ENCODE measurements at places on chromosomes 5 and 9.

DNA sequence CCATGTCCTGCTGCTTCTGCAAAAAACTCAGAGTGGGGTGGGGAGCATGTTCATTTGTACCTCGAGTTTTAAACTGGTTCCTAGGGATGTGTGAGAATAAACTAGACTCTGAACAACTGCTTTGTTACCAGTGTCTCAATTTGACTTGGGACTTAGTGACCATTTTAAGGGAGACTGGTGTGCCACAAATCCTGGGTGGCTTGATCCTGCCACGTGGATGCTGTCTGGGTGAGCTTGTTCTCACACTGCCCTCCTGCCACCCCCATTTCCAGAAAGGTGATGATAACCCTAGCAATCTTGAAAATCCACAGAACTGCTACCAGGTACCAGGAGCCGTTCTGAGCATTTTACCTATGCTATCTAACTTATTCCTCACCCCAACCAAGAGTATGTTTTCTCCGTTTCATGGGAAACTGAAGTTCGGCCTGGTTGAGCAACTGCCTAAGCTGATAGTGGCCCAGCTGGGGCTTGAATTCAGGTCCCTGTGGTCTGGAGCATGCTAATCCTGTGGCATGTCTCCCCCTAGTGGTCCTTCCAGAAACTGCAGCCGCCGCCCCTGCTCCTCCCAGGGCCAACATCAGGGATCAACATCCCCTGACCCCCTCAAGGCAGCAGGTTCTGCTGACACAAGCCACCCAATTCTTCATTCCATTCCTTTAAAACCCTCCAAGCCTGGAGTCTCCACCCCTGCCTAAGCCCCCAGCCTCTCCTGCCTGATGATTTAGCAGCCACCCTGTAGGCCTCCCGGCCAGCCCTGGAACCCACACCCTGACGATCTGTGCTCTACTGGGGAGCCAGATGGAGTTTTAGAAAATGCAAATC is 2.8 kb downstream of the IL3 start:
- DNase-seq, result peak; percentile 82

DNA sequence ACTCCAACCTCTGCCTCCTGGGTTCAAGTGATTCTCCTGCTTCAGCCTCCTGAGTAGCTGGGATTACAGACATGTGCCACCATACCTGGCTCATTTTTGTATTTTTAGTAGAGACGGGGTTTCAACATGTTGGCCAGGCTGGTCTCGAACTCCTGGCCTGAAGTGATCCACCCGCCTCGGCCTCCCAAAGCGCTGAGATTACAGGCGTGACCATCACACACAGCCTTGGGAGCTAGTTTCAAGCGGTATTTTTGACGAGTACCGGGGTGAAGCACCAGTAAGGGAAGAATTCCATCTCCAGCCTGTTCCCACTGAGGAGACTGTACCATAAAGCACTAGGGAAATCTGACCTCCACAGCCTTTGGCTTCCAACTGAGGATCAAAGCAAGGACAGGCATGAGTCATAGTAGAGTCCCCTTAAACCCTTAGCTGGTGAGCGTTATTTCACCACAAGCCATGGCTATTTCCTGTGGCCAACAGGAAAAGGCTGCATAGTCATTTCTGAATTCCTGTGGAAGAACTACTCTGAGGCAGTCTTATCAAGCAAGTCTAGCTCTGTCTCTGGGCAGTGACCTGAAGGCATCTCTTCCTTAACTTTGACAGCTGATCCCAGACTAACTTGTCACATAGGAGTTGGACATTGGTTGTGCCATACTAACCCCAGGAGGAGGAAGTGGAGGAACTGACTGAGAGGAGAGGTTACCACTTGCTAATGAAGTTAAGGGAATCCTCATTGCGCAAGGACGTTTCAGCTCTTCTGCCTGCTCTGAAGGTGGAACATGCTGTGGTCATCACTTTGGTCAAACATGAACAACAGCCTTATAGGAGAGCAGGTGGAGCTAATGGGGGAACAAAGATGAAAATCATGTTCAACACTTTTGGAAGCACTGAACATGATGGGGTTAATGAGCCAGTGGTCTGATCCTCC is 85.8 kb upstream of the DMRT1 start:
- peak; percentile 88 for DNase-seq

GRCh38 chr5:5770825-5771224 is 348.3 kb downstream of the ICE1 start:
- DNase-seq, result no peak

- DNase-seq, result peak; percentile 46
Measured at GRCh38 chr5:35182910-35183535, 47.3 kb downstream of the PRLR start.

- DNase-seq, result no peak
Measured at GRCh38 chr9:17802249-17802857, 223.5 kb downstream of the SH3GL2 start.

DNA sequence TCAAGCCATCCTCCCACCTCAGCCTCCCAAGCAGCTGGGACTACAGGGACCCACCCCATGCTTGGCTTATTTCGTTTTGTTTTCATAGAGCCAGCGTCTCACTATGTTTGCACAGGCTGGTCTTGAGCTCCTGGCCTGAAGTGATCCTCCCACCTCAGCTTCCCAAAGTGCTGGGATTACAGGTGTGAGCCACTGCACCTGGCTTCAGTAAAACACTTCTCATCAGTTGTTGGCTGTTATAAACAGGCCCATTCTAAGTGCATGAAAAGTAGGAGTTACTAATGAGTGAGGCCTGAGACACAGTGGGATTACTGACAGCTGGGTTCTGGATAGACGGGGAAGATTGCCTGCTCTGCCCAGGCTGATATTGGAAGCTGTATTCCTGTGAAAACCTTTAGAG is 3.5 kb downstream of the CRB2 start:
- DNase-seq, result no peak

DNA sequence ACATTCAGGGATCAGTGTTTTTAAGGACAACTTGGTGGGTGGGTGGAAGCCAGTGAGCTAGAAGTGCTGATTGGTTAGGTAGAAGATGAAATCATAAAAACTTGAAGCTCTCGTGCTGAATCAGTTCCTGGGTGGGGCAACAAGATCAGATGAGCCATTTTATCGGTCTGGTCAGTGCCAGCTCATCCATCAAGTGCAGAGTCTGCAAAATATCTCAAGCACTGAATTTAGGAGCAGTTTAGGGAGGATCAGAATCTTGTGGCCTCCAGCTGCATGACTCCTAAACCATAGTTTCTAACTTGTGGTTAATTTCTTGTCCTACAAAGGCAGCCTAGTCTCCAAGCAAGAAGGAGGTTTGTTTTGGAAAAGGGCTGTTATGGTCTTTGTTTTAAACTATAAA is 166.4 kb downstream of the FAM170A start:
- no peak for DNase-seq

DNA sequence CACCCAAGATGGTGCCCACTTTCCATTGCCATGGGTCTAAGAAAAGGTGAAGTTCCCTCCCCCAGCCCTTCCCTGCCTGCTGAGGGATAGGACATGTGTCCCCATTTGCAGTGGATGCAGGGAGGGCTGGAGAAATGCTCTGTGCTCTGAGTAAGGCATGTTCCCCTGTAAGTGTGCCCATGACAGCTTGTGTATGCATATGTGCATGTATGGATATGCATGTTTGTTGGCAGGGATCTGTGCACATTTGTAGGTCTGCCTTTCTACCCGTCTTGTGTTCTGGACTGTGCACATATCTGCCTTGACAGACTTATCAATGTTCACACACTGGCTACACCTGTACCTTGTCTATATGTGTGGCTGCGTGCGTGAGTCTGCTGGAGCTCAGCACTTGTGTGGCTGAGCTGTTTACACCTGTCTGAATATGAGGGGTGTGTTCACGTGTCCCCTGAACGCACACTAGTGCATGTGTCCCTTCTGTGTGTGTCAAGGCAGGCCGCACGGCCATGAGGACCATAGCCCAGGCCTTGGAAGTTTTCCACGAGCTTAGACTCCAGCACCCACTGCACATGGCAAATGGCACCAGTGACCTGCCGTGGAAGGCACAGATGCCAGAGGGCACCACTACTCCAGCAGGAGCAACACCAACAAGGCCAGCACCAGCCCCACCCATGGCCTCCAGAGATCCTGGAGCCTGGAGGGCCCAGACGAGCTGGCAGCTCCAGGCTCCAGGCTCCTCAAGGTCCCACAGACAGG is 27.4 kb upstream of the TTLL11 start:
- no peak for DNase-seq

DNA sequence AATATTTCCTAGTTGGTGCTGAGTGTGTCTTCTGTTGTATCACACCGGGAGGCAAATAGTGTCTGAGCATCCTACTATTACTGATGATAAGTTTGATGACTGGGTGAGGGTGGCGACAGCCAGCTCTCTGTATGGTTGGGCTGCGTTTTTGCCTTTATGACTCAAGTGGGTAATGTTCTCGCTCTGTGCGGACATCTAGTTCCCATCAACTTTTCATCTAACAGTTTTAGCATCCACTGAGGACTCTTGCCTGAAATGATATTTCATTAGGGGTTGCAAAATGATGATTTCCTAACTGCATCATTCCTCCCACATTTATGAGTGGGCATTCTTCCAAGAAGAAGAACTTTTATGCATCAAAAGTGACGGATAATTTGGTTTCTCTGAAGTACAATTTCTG is 26.5 kb downstream of the HMCN2 start:
- no peak for DNase-seq

GRCh38 chr5:172548311-172548731 is 92.7 kb upstream of the NEURL1B start:
- DNase-seq, result no peak

DNA sequence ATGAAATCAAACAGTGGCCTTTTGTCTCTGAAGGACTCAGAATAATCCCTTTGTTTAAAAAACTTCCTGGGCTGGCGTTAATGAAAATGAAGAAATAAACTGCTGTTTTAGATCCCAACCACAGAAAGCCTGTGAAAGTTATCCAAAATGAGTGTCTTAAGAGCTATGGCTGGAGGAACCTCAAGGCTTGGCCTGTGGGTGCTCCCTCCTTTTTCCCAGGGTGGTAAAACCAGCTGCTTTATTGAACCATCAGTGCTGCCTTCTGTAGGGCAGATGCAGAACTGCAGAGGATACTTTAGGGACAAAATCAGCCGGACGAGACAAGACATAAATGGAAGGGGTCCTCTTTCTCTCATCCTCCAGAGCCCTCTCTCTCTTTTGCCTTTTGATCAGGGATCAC is 100.9 kb downstream of the SMARCA2 start:
- DNase-seq, result peak; percentile 13

- no peak for DNase-seq
Measured at GRCh38 chr9:121483049-121483448, 16.6 kb downstream of the GGTA1 start.

DNA sequence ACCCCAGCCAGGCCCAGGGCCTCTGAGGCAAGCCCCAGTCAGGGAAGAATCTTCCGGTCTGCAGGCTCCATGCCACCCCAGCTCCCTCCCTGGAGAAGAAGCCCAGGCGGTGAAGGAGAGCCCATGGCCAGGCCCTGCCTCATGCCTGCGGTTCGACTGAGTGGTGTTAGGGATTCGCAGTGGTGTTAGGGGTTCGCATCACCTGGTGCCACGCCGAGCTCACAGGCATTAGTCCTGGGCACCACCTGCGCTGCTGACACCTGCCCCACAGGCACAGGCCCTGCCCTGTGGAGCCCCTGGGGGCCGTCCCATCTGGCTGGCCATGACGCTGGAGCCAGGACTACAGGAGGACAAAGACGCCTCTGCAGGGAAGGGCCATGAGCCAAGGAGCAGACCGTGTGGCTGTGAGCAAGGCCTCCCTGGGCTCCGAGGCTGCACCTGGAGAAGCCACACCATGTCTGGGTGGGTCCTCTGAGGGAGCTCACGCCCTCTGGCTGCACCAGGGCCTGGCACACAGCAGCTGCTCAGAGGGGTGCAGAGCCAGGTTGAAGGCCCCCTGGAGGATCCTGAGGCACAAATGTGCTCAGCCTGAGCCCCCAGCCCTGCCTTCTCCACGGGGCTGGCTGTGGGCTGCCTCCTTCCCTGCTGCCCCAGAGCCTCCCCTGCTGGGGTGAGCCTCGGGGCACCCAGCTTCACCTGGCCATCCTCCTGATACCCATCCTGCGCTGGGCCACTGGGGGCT is 27.6 kb upstream of the RNF130 start:
- no peak for DNase-seq

DNA sequence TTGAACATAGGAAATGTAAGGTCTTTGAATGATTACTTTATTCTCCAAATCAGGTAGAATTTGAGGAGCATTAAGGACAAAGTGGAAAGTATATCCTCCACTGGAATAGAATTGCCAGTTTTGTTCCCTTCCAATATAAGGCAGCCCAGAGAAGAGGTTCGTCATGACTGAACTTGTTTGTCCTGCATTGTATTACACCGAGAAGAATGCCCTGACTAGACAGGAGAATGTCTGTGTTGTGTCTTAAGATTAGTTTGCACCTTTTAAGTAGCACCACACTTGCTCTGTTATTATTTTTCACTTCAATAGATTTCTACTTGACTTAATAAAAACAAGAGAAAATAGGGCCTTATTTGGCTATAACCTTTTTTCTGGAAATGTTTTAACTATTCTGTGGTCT is 586.2 kb upstream of the PTGER4 start:
- no peak for DNase-seq

GRCh38 chr5:77232574-77233358 is 22.3 kb downstream of the PDE8B start:
- DNase-seq, result no peak

DNA sequence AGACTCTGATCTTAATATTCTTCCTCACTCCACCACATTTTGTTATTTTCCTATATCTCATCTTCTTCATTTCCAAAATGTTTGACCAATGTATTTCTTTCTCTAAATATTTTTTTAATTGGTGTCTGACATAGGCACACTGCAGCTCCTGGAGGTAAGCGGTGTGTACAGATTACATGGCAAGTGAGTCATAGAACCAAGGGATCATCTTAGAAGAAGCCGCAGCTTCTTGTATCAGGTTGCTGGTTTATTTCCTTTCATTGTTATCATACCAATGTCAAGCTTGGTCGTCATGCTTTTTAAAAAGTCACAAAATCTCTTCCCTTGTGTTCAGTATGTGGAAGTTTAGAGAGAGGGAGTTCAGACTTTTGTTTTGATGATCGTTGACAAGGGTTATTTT is 526.1 kb upstream of the CDH18 start:
- DNase-seq, result no peak

GRCh38 chr9:77864211-77864889 is 167.3 kb downstream of the GNAQ start:
- DNase-seq, result no peak

GRCh38 chr9:3290231-3290840 is 235.5 kb downstream of the RFX3 start:
- DNase-seq, result no peak

DNA sequence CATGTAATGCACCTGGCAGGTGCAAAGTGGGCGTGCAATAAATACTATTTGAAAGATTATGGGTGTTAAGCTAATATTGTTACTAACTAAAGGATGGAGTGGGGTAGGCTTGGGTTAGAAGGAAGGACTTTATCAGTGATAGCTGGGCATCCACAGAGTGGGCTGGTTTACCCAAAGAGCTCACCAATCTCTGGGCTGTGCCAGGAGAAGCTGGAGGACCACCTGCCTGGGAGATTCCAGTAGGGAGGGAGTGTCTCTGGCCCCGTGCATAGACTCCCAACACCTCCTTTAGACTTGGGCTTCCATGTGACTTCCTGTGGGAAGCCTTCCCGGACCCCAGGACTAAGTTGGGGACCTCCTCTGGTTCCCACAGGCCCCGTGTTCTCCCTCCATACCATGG is 5.6 kb upstream of the URM1 start:
- DNase-seq, result no peak

All from activated CD4-positive, alpha-beta T cell treated with anti-CD3 and anti-CD28 coated beads, Interleukin-2, amount 50 U/mL, for 16 hours (primary cell).